ENCODE measurements at places on chromosomes 2 and 18.

DNA sequence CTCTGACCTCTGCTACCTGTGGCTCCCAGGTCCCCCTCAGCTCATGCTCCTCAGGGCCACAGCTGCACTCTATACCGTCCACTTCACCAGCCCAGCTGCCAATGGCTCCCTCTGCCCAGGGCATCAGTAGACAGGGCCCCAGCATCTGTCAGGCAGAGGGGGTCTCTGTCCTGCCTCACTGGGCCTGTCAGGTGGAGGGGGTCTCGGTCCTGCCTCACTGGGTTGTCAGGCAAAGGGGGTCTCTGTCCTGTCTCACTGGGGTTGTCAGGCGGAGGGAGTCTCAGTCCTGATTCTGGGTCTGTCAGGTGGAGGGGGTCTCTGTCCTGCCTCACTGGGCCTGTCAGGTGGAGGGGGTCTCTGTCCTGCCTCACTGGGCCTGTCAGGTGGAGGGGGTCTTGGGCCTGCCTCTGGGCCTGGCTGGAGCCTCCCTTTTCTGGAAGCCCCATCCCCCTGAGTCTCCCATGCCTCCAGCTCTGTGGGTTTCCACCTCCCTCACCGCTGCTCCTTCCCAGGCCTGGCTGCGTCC is 19.9 kb downstream of the SNORC start:
- DNase-seq = no peak

DNA sequence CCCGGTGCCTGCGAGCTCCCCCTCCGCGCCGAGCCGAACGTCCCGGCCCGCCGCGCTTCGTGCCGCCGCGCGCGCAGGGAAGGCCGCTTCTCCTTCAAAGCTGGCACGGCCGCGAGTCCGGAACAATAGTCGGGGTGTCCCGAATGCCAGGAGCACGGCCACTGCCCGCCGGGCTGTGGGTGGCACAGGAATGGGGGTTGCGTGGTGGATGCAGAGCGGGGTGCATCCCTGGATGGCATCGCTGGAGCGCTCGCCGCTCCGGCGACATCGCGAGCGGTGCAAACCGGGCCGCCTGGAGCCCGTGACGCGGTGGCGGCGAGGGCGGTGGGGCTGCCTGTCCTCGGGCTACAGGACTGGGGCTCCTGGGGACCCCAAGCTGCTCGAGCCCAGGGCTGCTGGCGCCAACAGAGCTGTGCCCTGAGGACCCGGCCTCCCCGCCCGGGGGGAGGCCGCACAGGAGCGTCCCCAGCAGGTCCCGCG is 1.1 kb upstream of the SATB2 start:
- DNase-seq = no peak

DNA sequence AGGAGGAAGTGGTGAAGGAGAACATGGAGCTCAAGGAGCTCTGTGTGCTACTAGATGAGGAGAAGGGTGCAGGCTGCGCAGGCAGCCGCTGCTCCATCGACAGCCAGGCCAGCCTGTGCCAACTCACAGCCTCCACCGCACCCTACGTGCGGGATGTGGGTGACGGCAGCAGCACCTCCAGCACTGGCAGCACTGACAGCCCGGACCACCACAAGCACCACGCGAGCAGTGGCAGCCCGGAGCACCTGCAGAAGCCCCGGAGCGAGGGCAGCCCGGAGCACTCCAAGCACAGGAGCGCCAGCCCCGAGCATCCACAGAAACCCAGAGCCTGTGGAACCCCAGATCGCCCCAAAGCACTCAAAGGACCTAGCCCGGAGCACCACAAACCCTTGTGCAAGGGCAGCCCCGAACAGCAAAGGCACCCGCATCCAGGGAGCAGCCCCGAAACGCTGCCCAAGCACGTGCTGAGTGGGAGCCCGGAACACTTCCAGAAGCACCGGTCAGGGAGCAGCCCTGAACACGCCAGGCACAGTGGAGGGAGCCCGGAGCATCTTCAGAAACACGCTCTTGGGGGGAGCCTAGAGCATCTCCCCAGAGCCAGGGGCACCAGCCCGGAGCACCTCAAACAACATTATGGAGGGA is 9.0 kb downstream of the CCDC85A start:
- DNase-seq = no peak

- no peak for DNase-seq
These were observed 49.2 kb downstream of the METTL4 start for GRCh38 chr18:2522112-2522511.

DNA sequence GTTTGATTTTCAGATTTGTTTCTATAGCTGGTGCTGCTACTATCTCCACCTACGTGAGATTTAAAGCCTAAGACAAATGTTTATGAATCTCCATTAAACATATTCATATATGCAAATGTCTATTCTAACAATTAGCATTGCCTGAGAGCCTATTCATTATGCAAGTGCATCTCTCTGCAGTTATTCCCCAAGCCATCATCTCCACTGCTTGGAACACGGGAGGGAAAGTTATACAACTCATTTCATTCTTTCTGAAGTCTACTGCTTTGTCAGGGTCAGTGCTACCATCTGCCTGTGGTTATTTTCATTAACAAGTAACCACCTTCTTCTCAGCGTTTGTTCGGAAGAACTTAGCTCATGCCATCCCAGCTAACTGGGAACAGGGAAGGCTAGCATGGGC is 188.8 kb upstream of the REV1 start:
- DNase-seq = no peak

DNA sequence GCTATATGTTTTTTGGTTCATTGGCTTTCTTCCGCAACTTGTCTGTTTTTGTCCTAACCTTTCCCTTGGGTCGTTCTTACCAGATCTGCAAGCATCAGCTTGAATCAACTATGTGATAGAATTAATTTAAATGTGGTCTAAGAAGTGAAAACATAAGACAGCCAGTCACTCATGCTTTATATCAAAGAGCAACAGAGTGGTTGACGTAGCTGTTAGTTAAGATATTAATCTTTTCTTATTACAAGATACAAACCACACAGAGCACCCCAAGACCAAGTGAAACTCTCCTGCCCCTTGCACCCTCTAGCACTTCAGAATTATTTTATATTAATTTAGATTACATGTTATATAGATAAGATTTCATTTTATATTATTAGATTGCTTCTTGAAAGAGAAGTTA is 15.2 kb downstream of the IL18RAP start:
- no peak for DNase-seq

- DNase-seq = no peak
These were observed 4.8 kb downstream of the C2orf66 start for GRCh38 chr2:196804381-196804780.

DNA sequence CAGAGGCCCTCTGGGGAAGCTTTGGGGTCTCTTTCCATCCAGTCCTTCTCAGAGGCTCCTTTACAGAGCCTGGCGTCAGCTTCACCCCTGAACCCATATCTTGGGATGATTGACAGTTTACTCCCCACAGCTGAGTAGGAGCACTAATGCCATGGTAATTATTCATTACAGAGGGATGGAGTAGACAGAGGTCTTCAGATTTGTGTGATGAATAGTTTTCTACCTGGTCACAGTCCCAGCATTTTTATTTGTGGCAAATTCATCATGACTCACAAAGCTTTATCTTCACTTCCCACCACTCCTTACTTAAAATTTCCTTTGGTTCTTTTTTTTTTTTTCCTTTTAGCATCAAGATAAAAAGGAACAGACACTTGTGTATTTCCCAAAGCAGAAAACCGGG is 104.2 kb downstream of the CCDC85A start:
- DNase-seq = no peak

- DNase-seq = no peak
These were observed at the start of gene KYNU for GRCh38 chr2:142877216-142877838. TSS of gene KYNU (plus strand) at chr2:142877664. CDS start at chr2:142885368, 7,704 bp downstream.

GRCh38 chr2:37556256-37556655 is 115.2 kb downstream of the CDC42EP3 start:
- no peak for DNase-seq

- no peak for DNase-seq
These were observed 211.7 kb upstream of the REV1 start for GRCh38 chr2:99701503-99701902.

GRCh38 chr2:173881461-173881860 is 83.7 kb downstream of the SP3 start:
- no peak for DNase-seq

GRCh38 chr2:24635181-24635580 is 144.1 kb downstream of the NCOA1 start:
- DNase-seq = no peak

DNA sequence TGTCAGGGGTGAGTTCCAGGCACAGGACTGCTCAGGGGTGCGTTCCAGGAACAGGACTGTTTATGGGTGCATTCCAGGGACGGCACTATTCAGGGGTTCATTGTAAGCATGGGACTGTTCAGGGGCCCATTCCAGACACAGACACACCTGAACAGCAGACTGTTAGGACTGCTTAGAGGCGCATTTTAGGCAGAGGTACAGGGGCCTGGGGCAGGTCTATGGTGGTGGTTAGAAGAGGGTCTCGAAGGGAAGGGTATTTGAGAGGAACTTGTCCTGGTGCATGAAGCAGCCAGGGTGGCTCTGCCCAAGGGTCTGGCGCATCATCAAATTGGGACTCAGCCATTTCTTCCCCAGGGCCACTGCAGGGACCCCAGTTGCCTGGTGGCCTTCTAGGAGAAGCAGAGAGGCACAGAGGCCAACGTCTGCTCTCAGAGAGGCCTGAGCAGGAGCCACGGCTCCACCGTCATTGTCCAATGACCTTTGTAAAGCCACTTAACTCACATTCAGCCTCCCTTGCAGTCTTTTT is 14.8 kb upstream of the MLPH start:
- DNase-seq = no peak

- DNase-seq = no peak
These were observed 77.2 kb upstream of the ST8SIA3 start for GRCh38 chr18:57275111-57275510.

- no peak for DNase-seq
These were observed 207.0 kb downstream of the CYP26B1 start for GRCh38 chr2:71940695-71941094.

GRCh38 chr2:19600506-19600905 is 242.1 kb upstream of the OSR1 start:
- DNase-seq = no peak

- DNase-seq = peak; percentile 4
These were observed 201.8 kb upstream of the GALNT5 start for GRCh38 chr2:157055660-157056199.

GRCh38 chr2:112691881-112692281 is 28.9 kb upstream of the NT5DC4 start:
- no peak for DNase-seq

DNA sequence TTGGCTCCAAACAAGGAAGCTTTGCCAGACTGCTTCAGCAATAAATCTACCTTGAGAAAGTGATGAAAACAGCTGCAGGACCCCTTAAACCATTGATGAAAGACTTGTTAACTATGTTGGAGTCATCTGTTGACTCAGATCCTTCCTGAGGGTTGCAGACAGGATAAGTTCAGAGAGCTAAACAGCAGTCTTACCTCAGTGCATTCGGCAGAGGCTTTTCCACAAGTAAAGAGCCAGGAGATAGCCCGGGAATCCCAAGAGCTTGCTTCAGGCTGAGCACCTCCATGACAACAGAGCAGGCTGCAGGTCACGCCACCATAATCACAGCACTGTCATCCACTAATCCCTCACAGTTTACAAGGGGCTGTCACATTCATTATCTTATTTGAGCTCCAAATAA is 23.7 kb downstream of the KIAA2012 start:
- DNase-seq = no peak

DNA sequence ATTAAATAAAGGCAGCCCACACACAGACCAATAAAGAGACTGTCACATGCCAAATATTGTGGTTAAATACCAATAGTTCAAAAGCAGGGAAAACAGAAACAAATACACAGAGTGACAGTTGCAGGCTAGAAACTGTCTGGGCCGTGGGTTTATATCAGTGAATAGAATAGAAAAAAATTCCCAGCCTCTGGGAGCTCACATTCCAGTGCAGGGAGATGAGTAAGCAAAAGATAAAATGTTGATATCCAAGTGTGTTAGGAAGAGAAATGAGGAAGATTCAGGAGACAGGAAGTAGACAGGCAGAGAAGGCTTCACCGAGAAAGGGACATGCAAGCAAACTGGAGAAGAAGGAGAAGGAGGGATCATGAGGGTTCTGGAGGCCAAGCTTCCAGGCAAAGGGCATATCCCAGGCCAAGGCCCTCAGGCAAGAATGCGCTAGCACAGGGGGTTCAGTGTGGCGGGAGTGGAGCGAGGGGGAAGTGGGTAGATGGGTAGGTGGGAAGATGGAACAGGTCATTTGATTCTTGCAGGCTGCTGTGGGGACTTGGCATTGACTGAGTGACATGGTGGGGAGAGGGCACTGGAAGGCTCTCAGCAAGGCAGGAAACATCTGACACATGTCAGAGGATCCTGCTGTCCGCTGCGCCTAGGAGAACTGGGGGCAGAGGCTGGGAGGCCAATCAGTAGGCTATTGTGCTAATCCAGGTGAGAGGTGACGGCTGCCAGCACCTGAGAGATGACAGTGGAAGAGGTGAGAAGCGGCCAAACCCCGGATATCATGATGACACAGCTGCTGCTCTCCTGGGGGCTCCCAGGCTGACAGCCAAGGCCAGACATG is 89.2 kb downstream of the ZBTB7C start:
- DNase-seq = no peak

- DNase-seq = no peak
These were observed 6.1 kb downstream of the TGIF1 start for GRCh38 chr18:3455907-3456685.

GRCh38 chr2:133293544-133294353 is 274.5 kb downstream of the NCKAP5 start:
- no peak for DNase-seq

- no peak for DNase-seq
These were observed 30.2 kb upstream of the GPR55 start for GRCh38 chr2:230955163-230955737.

- DNase-seq = no peak
These were observed 376.8 kb downstream of the TSN start for GRCh38 chr2:122132147-122132691.

DNA sequence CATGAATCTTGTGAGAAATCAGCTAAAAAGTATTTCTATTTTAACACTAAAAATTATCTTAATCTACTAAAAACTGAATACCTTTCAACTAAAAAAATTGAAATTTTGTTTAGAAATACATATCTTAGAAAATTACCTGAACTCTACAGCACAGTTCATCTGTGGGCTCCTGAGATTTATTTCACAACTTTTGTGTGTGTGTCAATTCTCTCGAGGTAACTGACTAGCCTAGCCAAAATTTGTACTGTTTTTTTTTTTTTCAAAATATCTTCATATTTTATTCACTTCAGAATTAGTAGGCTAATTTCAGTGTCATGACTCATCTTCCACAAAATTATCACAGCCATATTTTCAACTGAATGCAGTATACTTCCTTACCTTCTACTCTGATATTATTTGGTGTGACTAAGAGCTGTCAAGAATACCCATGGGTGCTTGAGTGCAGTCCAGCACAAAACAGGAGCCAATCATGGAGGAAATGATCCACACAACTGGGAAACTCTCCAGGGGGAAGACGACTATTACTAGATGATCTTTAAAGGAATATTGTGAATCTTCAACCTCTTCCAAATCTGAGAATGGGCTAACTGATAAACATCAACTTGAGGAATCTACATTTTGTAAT is 174.6 kb downstream of the ZNF385B start:
- DNase-seq = no peak
